Thoracic aorta (tissue), 2 donors: ENCODE measurements at places on chromosomes 7 and 10. TPM values are rescaled to one million over a fixed set of nuclear protein-coding genes. Genes with fewer than 3 reads are reported as not detected.

The NDUFB8 gene
- 222 TPM for total RNA-seq

The GIMAP2 gene
- total RNA-seq: 5.9 TPM

The EVX1 gene
- not detected for total RNA-seq

The OR6B1 gene
- not detected for total RNA-seq

DNA sequence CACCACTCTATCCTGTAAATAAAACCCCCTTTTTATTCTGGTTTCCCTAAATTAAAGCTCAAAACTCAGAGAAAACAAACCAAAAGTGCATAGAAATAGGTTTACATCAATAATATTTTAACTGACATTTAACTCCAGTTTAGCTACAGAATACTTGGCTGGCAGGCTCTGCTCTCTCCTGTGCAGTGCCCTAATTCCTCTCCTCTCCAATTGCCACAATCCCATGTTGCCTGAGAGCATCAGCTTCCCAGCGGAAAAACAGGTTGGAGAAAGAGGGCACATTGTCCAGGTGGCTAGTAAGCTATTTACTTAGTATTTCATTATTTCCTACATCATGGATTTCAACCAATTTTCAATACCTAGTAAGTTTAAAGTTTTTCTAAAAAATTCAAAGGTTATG lies 8.7 kb downstream of the SEMA3E start:
- no peak overlapping the region for H3K4me3 ChIP-seq
- H3K27ac ChIP-seq: no peak overlapping the region
- no peaks in the 10 kb centered on the region for H3K36me3 ChIP-seq
- H3K4me1 ChIP-seq: no peaks in the 10 kb centered on the region

DNA sequence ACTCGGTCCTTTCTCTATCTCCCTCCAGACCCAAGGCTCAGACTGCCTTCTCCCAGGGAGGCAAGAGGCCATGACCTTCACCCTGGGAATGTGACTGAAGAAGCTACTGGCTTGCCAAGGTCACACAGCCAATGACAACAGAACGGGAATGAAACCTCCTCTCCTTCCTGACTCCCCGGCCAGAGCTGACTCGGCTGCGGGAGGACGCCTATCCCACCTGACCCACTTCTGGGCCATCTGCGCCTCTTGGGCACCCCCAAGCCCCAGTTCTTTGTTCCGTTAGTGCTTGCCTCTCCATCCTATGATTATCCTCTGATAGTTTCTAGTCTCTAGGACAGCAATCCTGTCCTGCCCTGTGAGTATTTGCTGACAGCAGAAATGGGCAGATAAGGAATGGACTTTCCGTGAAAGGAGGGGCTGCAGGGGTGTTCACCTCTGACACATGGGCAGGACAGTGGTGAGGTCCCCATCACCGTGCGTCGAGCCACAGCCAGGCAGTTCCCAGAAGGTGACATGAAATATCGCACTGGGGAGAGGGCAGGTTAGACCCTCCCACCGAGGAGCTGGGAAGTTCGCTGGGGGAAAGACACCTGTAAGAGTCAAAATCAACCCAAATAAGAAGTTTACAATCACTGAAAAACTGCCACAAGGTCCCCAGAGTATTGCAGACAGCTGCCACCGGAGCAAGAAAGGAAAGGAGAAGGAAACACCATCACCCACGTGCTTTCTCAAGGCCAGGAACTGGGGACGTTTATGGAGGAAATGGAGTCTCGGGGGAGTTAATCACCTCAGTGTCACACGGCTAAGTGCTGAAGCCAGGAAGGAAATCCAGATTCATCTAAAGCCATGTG lies 63.0 kb downstream of the INSIG1 start:
- no peaks in the 10 kb centered on the region for H3K36me3 ChIP-seq
- no peaks in the 10 kb centered on the region for H3K4me1 ChIP-seq
- DNase-seq: no peak
- H3K27me3 ChIP-seq: no peaks in the 10 kb centered on the region
- H3K4me3 ChIP-seq: no peak overlapping the region

GRCh38 chr7:39621261-39621660 lies 2.1 kb upstream of the RALA start:
- no peak overlapping the region for H3K27ac ChIP-seq
- H3K36me3 ChIP-seq: no peaks in the 10 kb centered on the region

DNA sequence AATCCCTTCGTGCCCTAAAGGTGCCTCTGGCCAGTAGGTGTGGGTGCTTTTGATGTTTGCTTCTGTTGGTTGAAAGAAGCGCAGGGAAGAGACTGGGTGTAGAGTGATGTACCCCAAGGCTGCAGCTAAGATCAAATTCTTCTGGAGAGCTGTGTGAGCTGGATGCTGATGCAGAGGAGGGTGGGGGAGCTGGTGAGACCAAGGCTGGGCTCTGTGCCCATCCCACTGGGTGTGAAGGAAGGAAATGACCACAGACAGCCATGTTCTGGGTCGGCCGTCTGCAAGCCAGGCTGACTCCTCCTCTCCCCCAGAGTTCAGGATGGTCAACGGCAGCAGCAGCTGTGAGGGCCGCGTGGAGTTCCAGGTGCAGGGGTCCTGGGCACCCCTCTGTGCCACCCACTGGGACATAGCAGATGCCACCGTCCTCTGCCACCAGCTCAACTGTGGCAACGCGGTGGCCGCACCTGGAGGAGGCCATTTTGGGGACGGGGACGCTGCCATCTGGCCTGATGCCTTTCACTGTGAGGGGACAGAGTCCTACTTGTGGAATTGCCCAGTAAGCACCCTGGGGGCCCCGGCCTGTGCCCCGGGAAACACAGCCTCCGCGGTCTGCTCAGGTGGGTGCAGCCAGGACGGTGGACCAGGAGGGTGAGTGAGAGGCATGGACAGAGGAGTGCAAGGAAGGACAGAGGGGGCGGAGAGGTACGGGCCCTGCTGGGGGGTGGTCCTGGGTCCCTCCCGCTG lies 5.1 kb downstream of the SCART1 start:
- H3K4me3 ChIP-seq: no peak overlapping the region
- no peaks in the 10 kb centered on the region for H3K36me3 ChIP-seq
- DNase-seq: no peak
- H3K27ac ChIP-seq: no peak overlapping the region
- no peaks in the 10 kb centered on the region for H3K4me1 ChIP-seq

DNA sequence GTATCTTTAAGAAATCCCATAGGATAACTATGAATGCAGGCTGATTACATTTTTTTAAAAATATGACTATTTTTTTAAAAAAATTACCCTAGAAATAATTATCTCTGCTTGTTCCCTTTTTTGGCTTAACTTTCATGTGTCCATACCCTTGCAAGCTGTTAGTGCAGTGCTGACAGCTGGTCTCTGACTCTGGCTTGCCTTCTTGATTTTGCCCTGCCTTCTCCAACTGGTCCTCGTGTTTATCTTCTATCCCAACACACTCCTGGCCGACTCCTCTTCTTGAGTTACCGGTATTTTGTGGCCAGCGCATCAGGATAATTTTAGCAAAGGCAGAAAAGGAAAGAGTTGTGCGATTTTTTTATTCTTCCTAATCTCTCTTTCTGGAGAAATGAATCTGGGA lies 111.7 kb upstream of the STARD3NL start:
- no peaks in the 10 kb centered on the region for H3K36me3 ChIP-seq
- H3K27ac ChIP-seq: no peak overlapping the region
- DNase-seq: no peak
- no peaks in the 10 kb centered on the region for H3K4me1 ChIP-seq

GRCh38 chr10:29774475-29774874 lies 139.7 kb upstream of the SVIL start:
- no peak overlapping the region for H3K4me3 ChIP-seq
- DNase-seq: no peak
- no peak overlapping the region for H3K27ac ChIP-seq

DNA sequence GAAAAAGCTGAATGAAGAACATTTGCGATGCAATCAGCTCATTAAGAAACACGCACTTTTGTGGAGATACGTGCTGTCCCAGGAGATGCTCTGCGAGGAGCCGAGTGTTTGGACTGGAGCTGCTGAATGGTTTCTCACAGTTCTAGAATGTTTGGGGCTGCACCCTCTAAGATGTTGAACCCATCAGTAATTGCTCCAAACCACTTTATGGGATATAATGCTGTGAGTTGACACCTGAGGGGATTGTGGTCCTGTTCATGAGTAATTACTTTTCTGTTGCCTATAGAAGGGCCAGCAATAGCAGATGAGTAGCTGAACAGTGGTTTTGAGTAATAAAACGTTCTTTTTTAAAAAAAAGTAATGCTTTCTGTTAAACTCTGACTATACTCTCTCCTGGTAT lies 63.1 kb downstream of the IKZF1 start:
- H3K27me3 ChIP-seq: no peaks in the 10 kb centered on the region
- H3K4me3 ChIP-seq: no peak overlapping the region
- DNase-seq: no peak
